ENCODE measurements at places on chromosomes 11 and 22. TPM values are rescaled to one million over a fixed set of nuclear protein-coding genes. Genes with fewer than 3 reads are reported as not detected.

DNA sequence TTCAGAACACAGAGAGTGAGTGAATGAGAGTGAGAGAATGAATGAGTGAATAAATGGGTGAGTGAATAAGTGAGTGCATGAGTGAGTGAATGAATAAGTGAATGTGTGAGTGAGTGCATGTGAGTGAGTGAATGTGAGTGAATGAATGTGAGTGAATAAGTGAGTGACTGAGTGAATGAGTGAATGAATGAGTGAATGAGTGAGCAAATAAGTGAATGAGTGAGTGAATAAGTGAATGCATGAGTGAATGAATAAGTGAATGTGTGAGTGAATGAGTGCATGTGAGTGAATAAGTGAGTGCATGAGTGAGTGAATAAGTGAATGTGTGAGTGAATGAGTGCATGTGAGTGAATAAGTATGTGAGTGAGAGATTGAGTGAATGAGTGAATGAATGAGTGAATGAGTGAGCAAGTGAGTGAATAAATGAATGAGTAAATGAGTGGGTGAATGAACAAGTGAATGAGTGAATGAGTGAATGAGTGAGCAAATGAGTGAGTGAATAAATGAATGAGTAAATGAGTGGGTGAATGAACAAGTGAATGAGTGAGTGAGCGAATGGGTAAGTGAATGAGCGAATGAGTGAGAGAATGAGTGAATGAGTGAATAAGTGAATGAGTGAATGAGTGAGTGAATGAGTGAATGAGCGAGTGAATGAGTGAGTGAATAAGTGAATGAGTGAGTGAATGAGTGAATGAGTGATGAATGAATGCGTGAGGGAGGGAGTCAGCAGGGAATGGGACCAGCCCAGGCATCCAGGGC is 21.3 kb upstream of the MUC5B start:
- DNase-seq, result no peak

- no peak for DNase-seq
These were observed 52.0 kb downstream of the ARHGEF12 start for GRCh38 chr11:120388261-120388660.

GRCh38 chr11:17865765-17866428 is 131.3 kb downstream of the KCNC1 start:
- DNase-seq, result no peak

- DNase-seq, result peak; percentile 23
These were observed 586 bp downstream of the TTLL1 start for GRCh38 chr22:43088627-43088983.

DNA sequence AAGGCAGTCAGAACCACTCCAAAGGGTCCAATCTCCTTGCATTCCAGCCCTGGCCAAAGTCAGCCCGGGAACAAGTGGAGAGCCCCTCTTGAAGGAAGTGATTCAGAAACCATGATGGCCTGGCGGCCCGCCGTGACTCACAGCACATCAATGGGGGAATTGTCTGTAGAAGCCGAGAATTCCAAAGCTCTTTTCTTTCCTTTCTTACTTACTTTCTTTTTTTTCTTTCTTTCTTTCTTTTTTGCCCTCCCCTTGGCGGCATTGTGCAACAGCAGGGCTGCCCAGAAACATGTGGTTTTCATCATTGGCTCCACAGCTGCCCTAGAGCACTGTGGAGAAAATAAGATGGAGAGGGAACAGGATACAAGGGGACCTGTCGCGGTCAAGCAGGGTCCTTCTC is 140.2 kb upstream of the TIMP3 start:
- DNase-seq, result peak; percentile 90

- no peak for DNase-seq
These were observed 681.6 kb downstream of the TBC1D22A start for GRCh38 chr22:47443836-47444745.

GRCh38 chr11:66619080-66619554 is 2.7 kb downstream of the RBM14 start:
- DNase-seq, result no peak

- no peak for DNase-seq
These were observed 221.9 kb downstream of the FAM76B start for GRCh38 chr11:95567685-95568084.

DNA sequence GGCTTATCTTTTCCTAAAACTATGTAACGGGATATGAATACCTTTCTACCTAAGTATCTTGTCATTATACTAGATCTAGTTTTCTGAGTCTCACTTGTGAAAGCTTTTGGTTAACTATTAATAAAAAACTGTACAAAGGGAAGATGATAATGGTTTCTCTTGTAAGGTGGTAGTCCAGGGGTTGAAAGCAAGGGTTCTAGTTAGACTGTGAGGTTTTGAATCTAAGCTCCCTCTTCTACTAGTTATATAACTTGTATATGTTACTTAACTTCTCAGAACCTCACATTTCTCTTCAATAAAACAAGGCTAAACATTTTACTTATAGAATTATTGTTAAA is 54.3 kb downstream of the ARHGEF12 start:
- DNase-seq, result no peak

GRCh38 chr11:12224537-12224893 is 114.1 kb downstream of the MICAL2 start:
- peak; percentile 99 for DNase-seq

- no peak for DNase-seq
These were observed 13.8 kb upstream of the OR51M1 start for GRCh38 chr11:5369789-5370188.

DNA sequence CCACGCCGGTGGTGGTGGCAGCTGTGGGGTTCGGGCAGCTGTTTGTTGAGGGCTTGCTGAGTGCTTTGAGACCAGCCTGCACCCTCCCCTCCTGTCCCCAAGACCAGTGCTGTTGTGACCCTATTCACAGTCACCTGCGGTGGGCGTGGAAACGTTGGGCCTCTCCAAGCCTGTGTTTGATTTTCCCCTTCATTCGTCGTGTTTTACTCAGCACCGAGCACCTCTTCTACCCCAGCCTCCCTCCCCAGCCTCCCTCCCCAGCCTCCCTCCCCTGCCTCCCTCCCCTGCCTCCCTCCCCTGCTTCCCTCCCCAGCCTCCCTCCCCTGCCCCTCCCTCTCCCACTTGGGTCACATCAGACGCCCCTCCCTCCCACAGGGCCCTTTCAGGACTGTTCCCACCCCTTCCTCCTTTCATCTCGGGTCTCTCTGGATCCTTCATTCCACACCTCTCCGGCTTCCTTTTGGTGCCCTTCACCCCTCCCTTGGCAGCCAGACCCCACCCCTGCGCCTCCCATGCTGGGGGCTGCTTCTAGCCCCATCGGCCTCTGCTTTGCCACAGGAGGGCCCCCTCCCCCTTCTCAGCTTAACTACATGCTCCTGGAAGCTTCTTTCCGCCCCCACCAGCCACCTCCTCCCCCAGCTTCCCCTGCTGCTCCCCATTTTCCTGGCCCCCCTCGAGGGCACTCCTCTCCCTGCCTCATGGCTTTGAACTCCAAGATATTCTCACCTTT is 14.8 kb downstream of the FRMD8 start:
- no peak for DNase-seq

DNA sequence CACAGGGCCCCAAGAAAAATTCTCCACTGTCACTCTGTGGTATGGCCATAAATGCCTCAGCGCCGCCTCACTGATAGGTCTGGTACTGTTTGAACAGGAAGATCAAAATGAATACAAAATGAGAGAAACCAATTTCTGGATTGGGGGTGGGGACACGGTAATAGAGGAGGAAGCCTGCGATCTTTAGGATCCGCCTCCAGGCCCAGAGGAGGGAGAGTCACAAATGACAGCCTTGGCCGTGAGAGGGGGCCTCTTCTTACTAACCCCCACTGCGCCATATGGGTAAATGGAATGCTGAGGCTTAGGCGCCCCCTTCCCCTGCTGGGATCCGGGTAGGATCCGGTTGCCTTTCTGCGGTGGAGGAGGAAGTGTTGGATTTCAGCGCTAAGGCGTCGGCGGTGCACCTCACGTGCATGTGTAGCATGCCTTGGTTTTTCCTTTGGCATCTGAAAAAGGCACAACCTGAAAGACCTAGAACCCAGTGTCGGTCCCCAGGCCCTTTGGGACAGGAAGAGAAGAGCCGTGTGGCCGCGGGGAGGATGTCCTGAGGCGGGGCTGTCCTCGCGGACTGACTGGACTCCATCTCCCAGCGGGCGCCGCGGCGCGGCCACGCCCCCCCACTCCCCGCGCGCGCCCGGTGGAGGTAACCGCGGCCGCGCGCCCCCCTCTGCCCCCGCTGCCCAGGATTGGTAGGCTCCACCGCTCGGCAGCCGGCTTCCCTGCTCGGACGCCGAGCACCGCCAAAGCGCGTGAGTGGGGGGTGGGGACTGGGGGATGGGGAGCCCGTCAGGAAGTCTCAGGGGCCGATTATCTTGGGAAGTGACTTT is 718 bp upstream of the MADD start:
- DNase-seq, result peak; percentile 90

DNA sequence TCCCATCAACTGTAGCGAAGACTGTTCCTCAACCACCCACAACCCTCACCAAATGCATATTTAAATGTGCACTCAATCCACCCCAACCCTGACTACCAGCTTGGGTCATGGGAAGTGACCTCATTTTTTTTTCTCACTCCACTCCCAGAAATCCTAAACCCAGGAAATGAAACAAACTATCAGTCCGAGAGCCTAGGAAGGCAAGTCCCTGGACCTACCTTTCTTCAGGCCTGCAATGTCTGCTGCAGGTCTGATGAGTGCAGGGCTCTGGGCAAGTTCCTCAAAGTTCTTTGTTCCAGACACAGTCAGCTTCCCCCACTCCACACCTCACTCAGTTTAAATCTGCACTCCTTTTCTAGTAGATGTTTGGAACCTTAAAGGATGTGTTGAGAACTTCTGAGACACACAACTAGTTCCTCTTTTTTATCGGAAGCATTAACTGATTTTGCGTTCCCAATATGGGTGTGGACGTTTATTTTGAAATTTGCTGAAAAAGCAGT is at the start of gene MS4A4E:
TSS of gene MS4A4E (minus strand) at position 398 of the 500 bp plus-strand sequence. CDS start 13,082 bp downstream, outside the sequence.
- no peak for DNase-seq

GRCh38 chr11:1734641-1735081 is 15.7 kb downstream of the IFITM10 start:
- no peak for DNase-seq

DNA sequence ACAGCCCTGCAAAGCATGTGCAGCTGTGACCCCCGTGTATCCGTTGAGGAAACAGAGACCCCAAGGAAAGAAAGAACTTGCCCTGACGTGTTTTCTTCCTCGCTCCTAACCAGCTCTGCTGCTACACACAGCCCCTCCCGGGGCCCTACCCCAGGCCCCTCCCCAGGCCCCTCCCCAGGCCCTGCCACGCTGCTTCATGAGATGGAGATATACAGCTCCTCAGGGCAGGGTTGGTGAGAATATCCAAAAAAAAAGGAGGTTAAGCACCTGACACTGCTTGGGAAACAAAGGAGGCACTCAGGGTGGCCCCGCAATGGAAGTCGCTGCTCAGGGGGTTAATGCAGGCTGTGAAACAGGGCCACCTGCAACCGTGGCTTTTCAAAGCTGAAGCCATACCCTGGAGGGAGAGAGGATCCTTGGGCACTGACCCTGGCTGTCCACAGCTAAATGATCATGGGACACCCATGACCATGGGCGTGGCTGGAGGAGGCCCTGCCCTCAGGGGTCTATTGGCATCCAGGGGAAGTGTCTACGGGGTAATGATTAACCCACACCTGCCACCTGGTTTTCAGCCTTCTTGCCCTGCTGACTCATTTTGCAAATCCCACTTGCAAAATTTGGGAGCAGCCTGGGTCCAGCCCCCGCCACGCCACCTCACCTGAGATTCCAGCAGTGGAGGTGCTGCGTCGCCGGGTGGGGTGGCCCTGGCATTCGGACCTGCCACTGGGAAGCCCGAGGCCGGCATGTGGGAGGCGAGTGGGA is 112.1 kb upstream of the ANO1 start:
- no peak for DNase-seq

GRCh38 chr11:71082454-71082853 is 169.9 kb downstream of the SHANK2 start:
- DNase-seq, result no peak

DNA sequence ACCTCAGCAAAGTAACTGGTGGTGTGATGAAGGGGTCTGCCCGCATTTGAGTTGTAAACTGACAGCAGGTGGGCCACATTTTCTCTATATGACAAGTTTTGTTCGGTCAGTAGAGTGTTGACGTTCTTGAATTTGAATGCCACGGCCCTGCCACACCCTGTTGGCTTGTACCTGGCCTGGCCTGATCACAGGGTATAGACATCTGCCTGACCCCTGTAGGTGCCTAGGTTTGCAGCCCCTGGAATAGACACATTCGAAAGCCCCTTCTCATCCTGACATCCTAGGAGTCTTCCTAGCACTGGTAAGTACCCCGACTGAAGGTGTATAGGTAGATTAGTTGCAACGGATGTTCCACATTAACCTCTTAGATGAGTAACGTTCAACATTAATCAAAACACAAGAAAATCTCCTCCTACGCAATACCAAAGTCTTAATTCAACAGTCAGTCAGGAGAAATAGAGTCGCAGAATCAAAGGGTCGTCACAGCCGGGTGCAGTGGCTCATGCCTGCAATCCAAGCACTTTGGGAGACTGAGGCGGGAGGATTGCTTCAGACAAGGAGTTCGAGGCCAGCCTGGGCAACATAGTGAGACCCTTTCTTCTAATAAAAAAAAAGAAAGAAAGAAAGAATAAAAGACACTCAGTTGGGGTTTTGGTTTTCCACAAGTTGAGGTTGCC is 43.6 kb upstream of the CD5 start:
- no peak for DNase-seq

Gene FGF19
- not detected for total RNA-seq

Gene DEUP1
- total RNA-seq, result not detected

Gene GAL
- 8.3 TPM for total RNA-seq

Gene RTN4R
- 1.7 TPM for total RNA-seq

Gene CHEK2
- 24.9 TPM for total RNA-seq

Gene OR5P2
- not detected for total RNA-seq

Gene APOL5
- 0.69 TPM for total RNA-seq

Gene MS4A3
- not detected for total RNA-seq

Gene ESAM
- 0.15 TPM for total RNA-seq
